ENCODE measurements at places on chromosomes 5 and 9. TPM values are rescaled to one million over a fixed set of nuclear protein-coding genes. Genes with fewer than 3 reads are reported as not detected.

GRCh38 chr9:72401396-72401795 is 36.4 kb upstream of the ZFAND5 start:
- no peaks in the 10 kb centered on the region for H3K27me3 ChIP-seq
- no peak overlapping the region for H3K4me3 ChIP-seq
- H3K36me3 ChIP-seq = no peaks in the 10 kb centered on the region
- H3K4me1 ChIP-seq = no peaks in the 10 kb centered on the region
- DNase-seq = no peak

DNA sequence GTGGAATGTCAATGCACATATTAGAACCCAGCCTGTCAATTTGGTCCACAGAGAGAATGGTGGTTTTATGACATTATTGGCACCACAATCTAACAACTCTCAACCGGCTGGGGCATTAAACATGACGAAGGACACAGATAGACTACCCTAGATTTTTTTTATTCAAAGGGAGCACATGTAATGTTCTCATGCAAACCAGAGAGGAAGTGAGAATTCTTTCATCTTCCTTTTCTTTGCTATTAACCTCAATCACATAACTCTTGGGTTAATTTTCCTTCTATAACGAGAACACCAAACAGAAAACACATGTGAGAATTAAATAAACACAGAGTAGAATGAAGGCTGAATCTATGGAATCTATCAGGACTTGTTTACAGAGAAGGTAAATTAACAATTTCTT is 94.9 kb upstream of the TNC start:
- H3K27me3 ChIP-seq = no peaks in the 10 kb centered on the region
- no peak overlapping the region for H3K4me3 ChIP-seq
- H3K36me3 ChIP-seq = no peaks in the 10 kb centered on the region
- H3K4me1 ChIP-seq = peaks cover 37% of the 10 kb centered on the region

Gene SLC6A3
- total RNA-seq = 0.85 TPM

- H3K27ac ChIP-seq = no peak overlapping the region
- H3K36me3 ChIP-seq = no peaks in the 10 kb centered on the region
Observed at GRCh38 chr5:164090358-164090757, 584.9 kb downstream of the MAT2B start.

Gene ST8SIA4
- 22.1 TPM for total RNA-seq

Gene PCDHGB6
- total RNA-seq = 6.1 TPM

DNA sequence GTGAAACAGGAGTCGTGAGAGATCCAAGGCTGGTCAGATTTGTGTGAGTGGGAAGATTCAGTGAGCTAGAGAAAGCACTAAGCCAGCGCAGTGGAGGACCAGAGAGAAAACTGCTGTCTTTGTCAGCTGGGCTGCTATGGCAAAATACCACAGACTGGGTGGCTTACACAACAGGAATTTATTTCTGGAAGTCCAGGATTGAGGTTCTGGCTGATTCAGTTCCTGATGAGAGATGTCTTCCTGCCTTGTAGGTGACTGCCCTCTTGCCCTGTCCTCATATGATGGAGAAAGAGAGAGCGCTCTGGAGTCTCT is 24.2 kb upstream of the ANKRD33B start:
- no peak overlapping the region for H3K4me3 ChIP-seq
- H3K36me3 ChIP-seq = no peaks in the 10 kb centered on the region
- peaks cover 6% of the 10 kb centered on the region for H3K4me1 ChIP-seq
- no peak for DNase-seq

DNA sequence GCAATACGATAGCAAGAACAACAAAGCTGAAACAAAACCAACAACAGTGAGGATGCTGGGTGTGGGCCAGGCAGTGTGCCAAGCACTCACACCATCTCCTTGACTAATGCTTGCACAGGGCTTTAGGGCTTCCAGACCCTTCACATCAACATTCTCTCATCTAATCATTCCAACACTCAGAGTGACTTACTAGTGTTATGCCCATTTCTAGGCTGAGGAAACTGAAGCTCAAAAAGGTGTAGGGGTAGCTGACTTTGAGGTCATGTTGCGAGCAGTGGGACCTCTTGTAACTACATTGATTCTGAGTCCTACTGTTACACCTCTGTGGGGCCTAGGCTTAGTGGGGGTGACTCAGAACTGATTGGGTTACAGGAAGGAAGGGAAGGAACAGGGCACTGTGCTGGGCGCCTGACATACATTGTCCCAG is 9.7 kb downstream of the ANGPTL2 start:
- H3K4me3 ChIP-seq = no peak overlapping the region
- peak; percentile 55 for DNase-seq
- peaks cover 13% of the 10 kb centered on the region for H3K4me1 ChIP-seq

GRCh38 chr5:151085517-151086041 is 4.7 kb upstream of the TNIP1 start:
- H3K4me3 ChIP-seq = no peak overlapping the region
- H3K27me3 ChIP-seq = no peaks in the 10 kb centered on the region
- no peaks in the 10 kb centered on the region for H3K36me3 ChIP-seq
- DNase-seq = peak; percentile 36
- peak overlapping the region; percentile 17 for H3K27ac ChIP-seq

DNA sequence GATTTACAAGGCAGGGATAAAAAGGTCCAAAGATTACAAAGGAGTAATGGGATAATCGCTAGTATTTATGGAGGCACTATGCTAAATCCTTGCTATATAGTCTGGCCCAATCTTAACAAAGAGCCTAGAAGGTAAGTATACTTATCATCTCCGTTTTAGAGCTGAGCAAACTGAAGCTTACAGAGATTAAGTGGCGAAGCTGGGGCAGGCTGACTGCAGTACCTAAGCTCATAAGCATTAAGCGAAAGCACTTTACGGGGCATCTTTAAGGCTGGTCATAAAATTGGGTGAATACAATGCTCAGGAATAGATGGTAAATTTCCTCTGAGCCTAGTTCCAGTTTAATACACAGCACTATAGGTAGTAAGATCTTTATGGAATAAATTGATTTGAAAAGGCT is 30.0 kb upstream of the ZNF366 start:
- no peak for DNase-seq
- H3K27me3 ChIP-seq = no peaks in the 10 kb centered on the region
- no peak overlapping the region for H3K27ac ChIP-seq

DNA sequence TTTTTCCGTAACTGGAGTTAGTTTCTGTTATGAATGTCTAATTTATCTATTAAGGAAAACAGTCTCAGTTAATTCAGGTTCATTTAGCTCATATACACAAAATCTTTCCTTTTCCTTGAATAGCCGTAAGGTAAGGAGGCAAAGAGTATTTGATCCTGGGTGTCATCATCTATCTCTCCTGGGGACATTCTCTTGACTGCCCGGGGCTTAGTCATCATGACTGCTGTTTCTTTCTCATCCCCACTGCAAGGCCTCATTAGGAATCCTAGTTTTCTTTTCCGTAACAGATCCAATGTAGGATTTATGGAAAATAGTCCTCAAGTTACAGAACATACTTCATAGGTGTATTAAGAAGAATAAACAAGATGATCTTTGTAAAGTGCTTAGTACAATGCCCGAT is 134.9 kb upstream of the CHD1 start:
- H3K4me1 ChIP-seq = no peaks in the 10 kb centered on the region
- DNase-seq = no peak
- no peaks in the 10 kb centered on the region for H3K36me3 ChIP-seq
- H3K4me3 ChIP-seq = no peak overlapping the region

Gene PCDHB8
- 2.1 TPM for total RNA-seq

Gene CATSPER3
- total RNA-seq = 0.54 TPM

Gene RNF183
- total RNA-seq = 0.25 TPM

GRCh38 chr5:135195270-135195608 is 161.2 kb upstream of the PITX1 start:
- H3K27me3 ChIP-seq = peaks cover 38% of the 10 kb centered on the region
- no peaks in the 10 kb centered on the region for H3K4me1 ChIP-seq
- H3K36me3 ChIP-seq = no peaks in the 10 kb centered on the region

- no peak for DNase-seq
- no peak overlapping the region for H3K4me3 ChIP-seq
- H3K27me3 ChIP-seq = no peaks in the 10 kb centered on the region
- peaks cover 45% of the 10 kb centered on the region for H3K36me3 ChIP-seq
- H3K4me1 ChIP-seq = peaks cover 2% of the 10 kb centered on the region
Observed at GRCh38 chr5:71460693-71461092, 5.2 kb downstream of the BDP1 start.

DNA sequence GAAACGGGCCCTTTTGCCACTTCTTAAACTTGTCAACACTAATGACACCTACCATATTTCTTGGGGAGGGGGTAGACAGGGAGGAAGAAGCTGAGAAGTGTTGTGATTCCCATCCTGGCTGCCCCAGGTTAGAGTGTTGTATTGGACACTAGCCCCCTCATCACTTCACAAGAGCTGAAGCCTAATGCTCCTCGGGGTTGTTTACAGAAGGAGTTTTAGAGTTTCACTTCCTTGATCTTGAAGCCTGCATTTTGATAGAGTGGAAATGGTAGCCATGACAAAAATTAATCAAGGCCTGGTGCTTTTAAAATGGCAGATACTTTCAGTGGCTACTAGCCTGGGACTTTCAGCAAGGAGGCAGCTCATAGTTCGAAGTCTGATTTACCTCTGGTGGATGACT is 11.0 kb upstream of the FAM120AOS start:
- peak overlapping the region; percentile 70 for H3K27ac ChIP-seq
- no peak for DNase-seq
- H3K36me3 ChIP-seq = no peaks in the 10 kb centered on the region
- H3K27me3 ChIP-seq = no peaks in the 10 kb centered on the region
- H3K4me1 ChIP-seq = peaks cover 30% of the 10 kb centered on the region
- no peak overlapping the region for H3K4me3 ChIP-seq

Gene PCAT7
- not detected for total RNA-seq

DNA sequence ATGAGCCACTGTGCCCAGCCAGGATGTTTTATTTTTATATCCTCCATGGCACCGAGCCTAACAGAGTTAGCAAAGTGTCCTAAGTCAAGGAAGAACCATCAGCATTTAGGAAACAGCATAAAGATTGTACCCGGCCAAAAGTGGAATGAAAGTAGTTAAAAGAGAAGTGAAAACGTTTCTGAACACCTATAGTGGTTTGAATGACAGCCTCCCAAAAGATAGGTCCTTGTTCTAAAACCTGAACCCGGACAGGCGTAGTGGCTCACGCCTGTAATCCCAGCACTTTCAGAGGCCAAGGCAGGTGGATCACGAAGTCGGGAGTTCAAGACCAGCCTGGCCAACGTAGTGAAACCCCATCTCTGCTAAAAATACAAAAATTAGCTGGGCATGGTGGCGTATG is 37.4 kb downstream of the ZFAND5 start:
- no peaks in the 10 kb centered on the region for H3K36me3 ChIP-seq
- no peak overlapping the region for H3K27ac ChIP-seq
- H3K27me3 ChIP-seq = no peaks in the 10 kb centered on the region
- no peaks in the 10 kb centered on the region for H3K4me1 ChIP-seq
- H3K4me3 ChIP-seq = no peak overlapping the region

- no peak overlapping the region for H3K4me3 ChIP-seq
- no peak overlapping the region for H3K27ac ChIP-seq
- peaks cover 1% of the 10 kb centered on the region for H3K4me1 ChIP-seq
- no peaks in the 10 kb centered on the region for H3K36me3 ChIP-seq
- no peaks in the 10 kb centered on the region for H3K27me3 ChIP-seq
- DNase-seq = no peak
Observed at GRCh38 chr5:81247441-81247972, 14.4 kb downstream of the CKMT2 start.

GRCh38 chr5:132010989-132011621 is 353 bp downstream of the ACSL6 start:
- H3K36me3 ChIP-seq = no peaks in the 10 kb centered on the region
- no peak for DNase-seq
- no peaks in the 10 kb centered on the region for H3K4me1 ChIP-seq
- no peak overlapping the region for H3K27ac ChIP-seq

DNA sequence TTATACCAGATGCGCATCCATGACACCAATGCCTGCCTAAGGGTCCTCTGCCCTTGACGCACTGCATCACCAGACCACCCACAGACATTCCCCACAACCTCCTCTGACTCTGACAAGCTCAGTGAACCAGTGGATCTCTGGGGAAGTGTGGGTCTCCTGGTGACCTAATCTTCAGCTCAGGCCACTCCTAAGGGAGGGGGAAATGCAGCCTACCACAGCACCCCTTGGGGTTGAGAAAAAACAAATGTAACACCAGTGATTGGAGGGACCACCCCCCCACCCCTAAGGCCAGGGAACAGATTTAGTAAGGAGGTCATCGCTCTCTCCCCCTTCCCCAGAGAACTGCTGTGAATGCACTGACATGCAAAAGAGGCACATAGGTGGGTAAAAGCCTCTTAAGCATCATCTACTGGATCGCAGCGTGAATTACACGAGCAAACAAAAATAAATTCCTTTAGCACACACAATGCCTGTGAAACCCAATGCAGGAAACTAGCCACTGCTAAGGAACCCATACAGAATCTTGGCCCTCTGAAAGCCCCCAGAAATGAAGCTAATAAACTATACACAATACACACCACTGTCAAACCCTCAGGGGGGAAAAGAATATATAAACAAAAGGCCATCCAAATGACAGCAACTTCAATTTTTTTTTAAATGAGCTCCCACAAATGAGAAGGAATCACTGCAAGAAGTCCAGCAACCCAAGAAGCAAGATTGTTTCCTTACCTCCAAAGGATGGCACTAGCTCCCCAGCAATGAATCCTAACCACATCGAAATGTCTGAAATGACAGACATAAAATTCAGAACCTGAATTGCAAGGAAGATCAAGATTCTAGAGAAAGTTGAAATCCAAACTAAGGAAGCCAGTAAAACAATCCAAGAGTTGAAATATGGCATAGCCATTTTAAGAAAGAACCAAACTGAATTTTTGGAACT is 513.7 kb upstream of the PTGER4 start:
- no peak overlapping the region for H3K27ac ChIP-seq
- H3K36me3 ChIP-seq = no peaks in the 10 kb centered on the region
- no peak overlapping the region for H3K4me3 ChIP-seq
- H3K27me3 ChIP-seq = no peaks in the 10 kb centered on the region
- DNase-seq = no peak

DNA sequence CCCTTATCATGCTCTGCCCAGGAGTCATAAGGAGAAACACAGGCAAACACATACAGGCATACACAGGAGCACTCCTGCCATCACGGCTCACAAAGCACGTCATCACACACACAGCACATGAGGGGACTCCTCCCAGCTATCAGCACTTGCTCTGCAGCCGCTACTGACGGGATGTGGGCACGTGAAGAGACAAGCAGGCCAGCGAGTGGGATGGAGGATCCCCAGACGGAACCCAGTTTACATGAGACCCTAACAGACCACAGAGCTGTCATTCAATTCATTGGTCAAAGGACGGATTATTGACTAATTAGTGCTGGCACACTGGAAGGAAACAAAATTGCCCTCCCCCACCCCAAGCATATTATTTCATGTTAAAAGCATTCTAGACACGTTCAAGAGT is 53.6 kb downstream of the SEMA4D start:
- H3K4me3 ChIP-seq = no peak overlapping the region
- peaks cover 39% of the 10 kb centered on the region for H3K4me1 ChIP-seq
- peak; percentile 32 for DNase-seq
- H3K36me3 ChIP-seq = no peaks in the 10 kb centered on the region
- H3K27ac ChIP-seq = no peak overlapping the region
- H3K27me3 ChIP-seq = no peaks in the 10 kb centered on the region

Gene HSPB3
- not detected for total RNA-seq

Gene LPCAT1
- total RNA-seq = 320 TPM

Measured in lung (tissue), 17 donors.